Suppressor macrophage treated with lipopolysaccharide for 4 hours (primary cell): ENCODE measurements at places on chromosomes 16 and 17.
A peak's percentile ranks its signal among the peaks of the same experiment; 100 is the strongest.

DNA sequence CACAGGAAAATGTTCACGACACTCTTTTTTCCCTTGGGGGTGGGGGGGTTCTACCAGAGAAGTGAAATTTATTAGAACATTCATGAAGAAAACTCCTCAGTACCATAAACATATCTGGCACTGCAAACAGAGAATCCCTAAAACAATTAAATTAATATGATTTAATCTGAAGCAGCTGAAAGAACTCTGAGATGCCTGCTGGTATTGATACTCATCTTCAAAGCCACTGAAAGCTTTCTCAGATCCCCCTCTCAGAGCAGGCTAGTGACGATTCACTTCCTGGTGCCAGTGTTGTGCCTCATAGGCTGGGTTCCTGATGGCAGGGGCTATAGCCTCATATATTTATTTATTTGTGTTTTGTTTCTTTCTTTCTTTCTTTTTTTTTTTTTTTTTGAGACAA lies 52.7 kb downstream of the MYH10 start:
- DNase-seq: no peak

GRCh38 chr17:40699371-40699770 lies 4.2 kb downstream of the KRT24 start:
- no peak for DNase-seq

GRCh38 chr17:56826611-56827414 lies 6.9 kb downstream of the C17orf67 start:
- no peak for DNase-seq

DNA sequence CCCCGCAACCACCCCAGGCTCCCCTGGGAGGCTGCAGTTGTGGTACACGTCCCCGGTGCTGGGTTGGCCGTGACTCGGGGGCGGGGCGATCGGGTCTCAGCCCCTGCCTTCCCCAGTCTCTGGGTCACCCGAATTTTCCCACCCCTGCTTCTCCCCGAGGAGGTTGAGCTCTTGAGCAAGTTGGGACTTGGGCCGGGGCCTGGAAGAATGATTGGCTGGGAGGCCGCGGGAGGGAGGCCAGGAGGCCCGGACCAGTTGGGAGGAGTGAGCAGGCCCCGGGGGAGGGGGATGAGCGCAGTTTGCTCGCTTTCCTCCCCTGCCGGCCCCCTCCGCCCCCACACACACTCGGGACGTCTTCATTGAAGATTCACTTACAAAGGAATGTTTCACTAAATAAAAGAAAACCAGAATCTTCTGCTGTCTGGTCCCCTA lies 4.5 kb upstream of the HEXIM1 start:
- DNase-seq: peak; percentile 47

DNA sequence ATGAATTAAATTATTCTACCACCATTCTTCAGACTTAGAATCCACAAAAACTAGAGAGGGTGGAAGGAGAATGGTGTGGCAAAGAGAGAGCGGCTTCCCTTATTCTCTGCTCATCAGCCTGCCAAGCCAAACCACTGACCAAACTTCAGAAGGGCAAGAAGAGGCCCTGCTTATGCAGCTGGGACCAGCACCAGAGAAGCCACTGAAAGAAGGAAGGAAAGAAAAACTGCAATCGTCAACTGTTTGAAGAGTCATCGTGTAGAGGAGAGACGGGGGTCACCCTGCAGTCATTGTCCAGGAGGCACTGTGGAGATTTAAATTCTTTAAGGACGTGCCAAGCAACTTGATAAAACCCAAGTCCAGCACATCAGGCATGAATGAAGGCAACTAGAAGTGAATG lies 15.6 kb downstream of the PMP22 start:
- DNase-seq: peak; percentile 54

- peak; percentile 92 for DNase-seq
These were observed at the start of gene APPBP2 for GRCh38 chr17:60525685-60526514. TSS of gene APPBP2 (minus strand) at chr17:60526242. CDS start at chr17:60525931, 311 bp downstream.

GRCh38 chr16:30409125-30410060 lies 2.0 kb downstream of the ZNF771 start:
- DNase-seq: peak; percentile 95

GRCh38 chr17:43591779-43592562 lies 45.8 kb upstream of the ETV4 start:
- no peak for DNase-seq

DNA sequence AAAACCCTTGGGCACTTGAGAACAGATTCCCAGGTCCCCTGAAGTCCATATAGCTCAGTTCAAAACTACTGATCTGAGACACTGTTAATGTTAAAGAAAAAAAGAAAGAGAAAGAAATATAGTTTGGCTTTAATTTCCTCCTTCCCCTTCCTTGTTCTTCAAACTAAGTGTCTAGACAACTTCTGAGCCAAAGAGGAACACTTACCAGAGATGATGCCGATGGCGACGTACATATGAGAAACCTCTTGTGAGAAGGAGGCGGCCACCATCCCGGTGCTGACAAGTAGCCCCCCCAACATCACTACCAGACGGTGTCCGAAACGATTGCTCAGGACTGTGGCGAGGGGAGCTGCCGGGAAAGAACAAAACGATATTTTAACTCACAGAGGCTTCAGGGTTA lies 17.2 kb downstream of the SLC16A6 start:
- peak; percentile 46 for DNase-seq

- no peak for DNase-seq
These were observed 67.4 kb downstream of the MYH13 start for GRCh38 chr17:10305398-10305797.

- DNase-seq: no peak
These were observed 32.5 kb downstream of the BAIAP2 start for GRCh38 chr17:81067391-81067811.

DNA sequence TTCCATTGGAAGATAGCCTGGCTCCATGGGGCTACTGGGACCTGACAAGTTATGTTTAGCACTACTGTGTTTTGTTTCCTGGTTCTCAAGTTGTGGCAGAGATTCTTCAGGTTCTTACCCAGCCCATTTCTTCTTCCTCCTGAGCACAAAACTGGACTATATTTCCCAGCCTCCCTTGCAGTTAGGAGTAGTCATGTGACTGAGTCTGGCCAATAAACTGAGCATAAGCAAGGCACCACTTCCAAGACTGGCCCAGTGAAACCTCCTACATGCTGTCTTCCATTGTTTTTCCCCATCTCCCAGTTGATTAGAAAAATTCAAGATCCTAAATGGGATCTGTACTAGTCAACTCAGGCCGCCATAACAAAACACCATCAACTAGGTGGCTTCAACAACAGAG lies 28.2 kb upstream of the RBBP6 start:
- no peak for DNase-seq

DNA sequence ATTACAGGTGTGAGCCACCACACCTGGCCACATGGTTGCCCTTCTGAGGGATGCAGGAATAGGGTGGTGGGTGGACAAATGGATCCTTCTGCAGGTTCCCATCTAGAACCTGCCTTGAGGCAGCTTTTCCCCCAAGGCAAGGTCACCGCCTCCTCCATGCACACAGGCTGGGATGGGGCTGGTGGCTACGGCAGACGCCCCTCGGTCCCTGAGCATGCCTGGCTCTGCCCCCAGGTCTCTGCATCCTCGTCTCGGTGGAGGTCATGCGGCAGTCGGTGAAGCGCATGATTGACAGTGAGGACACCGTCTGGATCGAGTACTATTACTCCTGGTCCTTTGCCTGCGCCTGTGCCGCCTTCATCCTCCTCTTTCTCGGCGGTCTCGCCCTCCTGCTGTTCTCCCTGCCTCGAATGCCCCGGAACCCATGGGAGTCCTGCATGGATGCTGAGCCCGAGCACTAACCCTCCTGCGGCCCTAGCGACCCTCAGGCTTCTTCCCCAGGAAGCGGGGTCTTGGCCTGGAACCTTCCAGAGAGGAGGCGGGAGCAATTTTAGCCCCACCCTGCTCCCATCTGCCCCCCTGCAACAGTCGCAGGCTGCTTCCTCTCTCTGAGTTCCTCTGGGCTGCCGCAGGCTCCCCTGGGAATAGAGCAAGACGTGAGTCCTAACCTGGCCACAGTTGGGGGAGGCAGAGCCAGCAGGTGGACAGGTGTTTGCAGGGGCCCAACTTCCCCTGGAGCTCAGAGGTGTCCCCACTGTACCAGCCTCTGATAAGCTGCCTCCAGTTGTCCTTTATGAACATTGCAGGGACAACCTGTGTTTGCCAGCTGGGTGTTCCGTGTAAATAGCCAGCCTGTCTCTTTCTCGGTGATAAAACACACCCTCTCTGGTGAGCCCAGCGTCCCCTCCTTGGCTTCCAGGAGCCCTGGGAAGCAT lies 11.7 kb downstream of the CACNG1 start:
- no peak for DNase-seq

DNA sequence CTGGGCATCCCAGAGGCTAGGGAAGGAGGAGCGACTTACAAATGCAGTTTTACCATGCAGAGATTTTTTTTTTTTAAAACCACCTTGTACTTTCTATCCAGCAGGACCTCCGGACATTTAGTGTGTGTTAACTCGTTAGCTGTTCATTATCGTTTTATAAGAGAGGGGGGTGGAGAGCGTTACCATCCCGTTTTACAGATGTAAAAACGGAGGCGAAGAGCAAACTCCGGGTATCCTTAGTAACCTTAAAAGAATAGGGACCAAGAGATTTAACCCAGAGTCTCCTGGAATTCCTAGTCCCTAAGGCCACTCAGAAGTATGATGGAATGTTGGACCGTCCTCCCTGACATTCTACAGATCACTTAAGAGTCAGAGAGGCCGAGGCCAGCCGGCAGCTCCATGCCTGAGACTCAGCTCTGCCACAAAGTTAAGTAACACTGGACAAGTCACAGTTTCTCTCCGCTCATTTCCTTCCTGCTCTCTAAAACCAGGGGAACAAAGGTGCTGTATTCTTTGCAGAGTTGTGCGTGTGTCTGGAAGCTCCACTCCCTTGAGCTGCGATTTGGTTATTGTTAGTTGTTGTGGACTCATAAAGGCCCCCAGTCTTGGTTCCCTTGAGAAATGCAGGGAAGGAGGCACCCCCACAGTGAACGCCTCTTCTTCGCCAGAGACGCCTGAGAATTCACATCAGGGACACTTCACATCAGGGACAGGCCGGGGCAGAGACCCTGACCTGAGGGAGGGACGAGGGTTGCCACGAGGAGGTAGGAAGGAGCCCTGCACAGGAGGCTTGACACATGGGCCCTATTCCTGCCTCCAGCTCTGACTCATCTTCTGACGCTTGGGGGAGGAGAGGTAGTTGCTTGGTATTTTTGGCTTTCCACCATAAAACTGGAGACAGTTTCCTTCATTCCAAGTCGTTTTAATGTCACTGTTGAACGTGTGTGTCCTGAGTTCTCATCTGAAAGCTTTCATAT lies 1.2 kb downstream of the DUSP14 start:
- DNase-seq: peak; percentile 37

GRCh38 chr17:41354536-41354935 lies 3.9 kb upstream of the KRT33A start:
- DNase-seq: peak; percentile 43

GRCh38 chr17:61551255-61551742 lies 39.7 kb downstream of the NACA2 start:
- DNase-seq: peak; percentile 44

DNA sequence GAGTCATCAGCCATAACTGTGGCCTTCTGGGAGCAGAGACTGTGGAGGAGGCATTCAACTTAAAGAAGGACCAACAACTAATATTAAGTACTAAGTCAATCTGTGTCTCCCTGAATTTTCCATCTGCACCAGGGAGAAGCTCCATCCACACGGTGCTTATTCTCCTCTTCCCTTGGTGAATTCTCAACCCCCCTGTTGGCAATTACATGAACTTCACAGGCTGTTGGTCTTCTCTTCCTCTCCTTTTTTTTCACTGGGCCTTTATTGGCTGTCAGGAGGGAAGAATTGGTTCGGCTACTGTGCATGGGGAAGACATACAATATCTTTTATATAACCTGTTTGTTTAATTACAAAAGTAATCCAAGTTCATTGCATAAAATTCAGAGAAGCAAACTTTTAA lies 152.8 kb upstream of the IRX6 start:
- DNase-seq: no peak

GRCh38 chr16:13448346-13448745 lies 471.6 kb upstream of the ERCC4 start:
- no peak for DNase-seq

- no peak for DNase-seq
These were observed 45.6 kb upstream of the PIK3R6 start for GRCh38 chr17:8913091-8913490.

DNA sequence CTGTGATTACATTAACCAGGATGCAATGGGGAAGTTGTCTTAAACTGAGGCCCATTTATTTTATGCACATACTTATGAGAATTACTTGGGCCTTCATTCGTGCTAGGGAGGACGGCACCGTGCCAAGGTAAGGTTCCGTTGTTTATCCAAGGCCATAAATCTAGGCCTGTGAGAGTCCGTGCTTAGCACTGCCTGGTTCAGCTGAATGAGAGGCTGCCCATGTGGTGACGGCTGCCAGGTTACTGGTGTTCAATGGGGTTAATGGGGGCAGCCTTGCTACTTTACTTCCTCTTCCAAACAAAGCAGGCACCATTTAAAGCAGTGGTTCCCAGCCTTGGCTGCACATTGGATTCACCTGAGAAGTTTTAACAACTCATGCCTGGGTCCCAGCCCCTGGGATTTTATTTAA lies 135.1 kb upstream of the NOL11 start:
- DNase-seq: no peak

DNA sequence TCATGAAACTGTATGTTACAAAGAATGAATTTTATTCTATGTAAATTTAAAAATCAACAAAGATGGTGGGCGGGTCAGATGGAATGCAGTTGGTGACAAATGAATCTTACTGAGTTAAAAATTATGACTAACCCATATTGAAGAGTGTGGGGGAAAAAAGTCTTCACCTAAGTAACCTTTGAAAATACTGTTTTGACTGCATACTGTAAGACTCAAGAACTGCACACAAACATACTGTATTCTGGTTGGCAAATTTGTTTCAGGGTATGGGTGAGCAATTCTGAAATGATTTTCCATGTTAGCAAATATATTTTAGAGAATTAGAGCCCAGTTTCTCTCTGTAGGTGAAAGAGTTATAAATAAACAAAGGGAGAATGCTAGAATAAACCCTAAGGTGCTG lies 153.7 kb upstream of the KCNJ18 start:
- no peak for DNase-seq

GRCh38 chr16:54870151-54870550 lies 60.5 kb upstream of the IRX5 start:
- DNase-seq: no peak

- peak; percentile 77 for DNase-seq
These were observed 19.9 kb upstream of the COL1A1 start for GRCh38 chr17:50221266-50221863.

- DNase-seq: no peak
These were observed 13.9 kb upstream of the TBX2 start for GRCh38 chr17:61385577-61386236.

DNA sequence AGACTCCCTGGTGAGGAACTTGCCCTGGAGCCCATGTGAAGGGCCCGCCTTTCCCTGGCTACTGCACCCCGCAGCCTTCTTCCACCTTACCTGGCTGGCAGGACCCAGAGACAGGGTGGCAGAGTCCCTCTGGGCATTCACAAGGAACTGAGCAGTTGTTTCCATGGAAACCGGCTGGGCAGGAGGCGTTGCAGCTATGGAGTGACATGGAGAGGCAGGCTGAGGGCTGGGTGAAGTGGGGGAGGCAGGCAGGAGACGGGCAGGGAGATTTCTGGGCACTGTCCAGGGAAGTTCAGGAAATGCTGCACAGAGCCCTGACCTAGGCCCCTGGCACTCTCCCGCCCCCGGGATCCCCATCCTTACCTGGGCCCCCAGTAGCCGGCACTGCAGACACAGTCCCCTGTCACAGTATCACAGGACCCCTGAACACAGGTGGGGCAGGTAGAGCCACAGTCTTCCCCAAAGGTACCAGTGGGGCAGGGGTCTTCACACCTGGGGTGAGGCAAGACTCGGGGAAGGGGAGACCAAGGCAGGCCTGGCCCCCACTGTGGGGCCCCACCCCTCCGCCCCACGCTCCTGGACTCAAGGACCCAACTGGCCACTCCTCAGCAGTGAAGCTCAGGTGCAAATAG lies 5.9 kb downstream of the SCARF1 start:
- DNase-seq: no peak

- DNase-seq: peak; percentile 95
These were observed 146.4 kb downstream of the SPECC1 start for GRCh38 chr17:20155258-20156195.
